Frontal cortex (tissue), 4 donors: ENCODE measurements at places on chromosomes 12 and 14. TPM values are rescaled to one million over a fixed set of nuclear protein-coding genes. Genes with fewer than 3 reads are reported as not detected.

Gene ACVRL1
- total RNA-seq: 9.4 TPM

Gene PTPRQ
- 0.82 TPM for total RNA-seq

Gene PAX9
- total RNA-seq: not detected

Gene TAS2R42
- not detected for total RNA-seq

Gene KANSL2
- total RNA-seq: 78.3 TPM

Gene NKX2-1
- 0.82 TPM for total RNA-seq

Gene MYO1H
- under 0.01 TPM for total RNA-seq

Gene KRT6A
- total RNA-seq: not detected

Gene GSC
- not detected for total RNA-seq
